Lower leg skin (tissue), 4 donors: ENCODE measurements at places on chromosomes 1 and 21.
A peak's percentile ranks its signal among the peaks of the same experiment; 100 is the strongest.

GRCh38 chr1:53539711-53540603 lies 80.8 kb downstream of the DMRTB1 start:
- no peak for DNase-seq

GRCh38 chr21:32764186-32764585 lies 7.4 kb downstream of the PAXBP1 start:
- no peak for DNase-seq

DNA sequence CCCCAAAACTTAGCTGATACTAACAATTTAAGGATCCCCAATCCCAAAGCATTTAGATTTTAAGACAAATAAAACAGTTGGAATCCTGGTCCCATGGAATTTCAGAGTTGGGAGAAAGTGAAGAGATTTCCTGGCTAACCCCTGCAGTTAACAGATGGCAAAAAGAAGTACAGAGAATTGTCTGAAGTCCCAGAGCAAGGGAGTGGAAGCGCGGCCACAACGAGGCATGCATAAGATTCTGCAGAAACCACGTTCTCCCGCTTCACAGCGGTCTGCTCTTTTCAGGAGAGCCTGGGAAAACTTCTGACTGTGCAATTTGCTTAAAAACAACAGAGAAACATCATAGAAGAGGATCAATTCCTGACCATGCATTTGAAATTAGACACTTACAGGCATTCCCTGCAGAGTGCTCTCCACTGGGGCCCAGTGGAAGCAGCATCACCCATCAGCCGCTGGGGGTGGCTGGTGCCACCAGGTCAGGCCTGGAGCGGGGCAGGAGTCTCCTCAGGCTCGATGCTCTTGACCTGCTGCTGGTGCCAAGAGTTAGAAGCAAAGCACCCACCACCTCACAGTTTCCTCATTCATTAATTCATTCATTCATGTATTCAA lies 226.7 kb upstream of the POU3F1 start:
- no peak for DNase-seq

DNA sequence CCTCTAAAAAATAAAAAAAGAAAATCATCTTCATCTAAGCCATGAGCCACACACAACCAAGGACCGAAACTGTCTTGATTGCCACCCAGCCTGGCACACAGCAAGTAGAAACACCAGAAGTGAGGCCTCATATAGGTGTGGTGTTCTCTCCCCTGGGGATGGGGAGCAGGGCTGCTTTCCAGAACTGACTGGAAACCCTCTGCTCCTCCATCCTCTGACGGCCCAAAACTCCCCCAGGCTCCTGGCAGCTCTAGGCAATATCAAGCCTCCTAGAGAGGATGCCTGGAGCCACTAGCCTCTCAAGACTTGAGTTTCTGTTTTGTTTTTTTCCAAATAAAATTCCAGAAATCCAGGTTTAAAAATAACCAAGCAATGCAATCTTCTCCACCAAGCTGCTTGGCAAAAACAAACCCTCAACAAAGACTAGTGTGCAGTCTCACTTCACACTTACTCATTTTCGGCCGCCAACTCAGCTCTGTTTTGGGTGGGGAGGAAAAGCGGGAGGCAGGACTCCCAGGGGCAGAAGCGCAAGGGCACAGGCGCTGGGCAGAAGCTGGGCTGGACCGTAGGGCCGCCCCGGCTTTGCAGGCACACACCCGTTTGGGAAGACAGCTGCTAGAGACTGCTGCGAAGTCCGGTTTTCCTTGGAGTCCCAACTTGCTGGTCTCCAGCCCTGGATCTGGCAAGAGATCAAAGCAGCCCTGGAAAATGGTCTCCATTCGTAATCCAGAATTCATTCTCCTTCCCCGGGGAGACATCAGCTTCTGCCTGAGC lies 78.2 kb upstream of the CAPZB start:
- DNase-seq, result peak; percentile 50

DNA sequence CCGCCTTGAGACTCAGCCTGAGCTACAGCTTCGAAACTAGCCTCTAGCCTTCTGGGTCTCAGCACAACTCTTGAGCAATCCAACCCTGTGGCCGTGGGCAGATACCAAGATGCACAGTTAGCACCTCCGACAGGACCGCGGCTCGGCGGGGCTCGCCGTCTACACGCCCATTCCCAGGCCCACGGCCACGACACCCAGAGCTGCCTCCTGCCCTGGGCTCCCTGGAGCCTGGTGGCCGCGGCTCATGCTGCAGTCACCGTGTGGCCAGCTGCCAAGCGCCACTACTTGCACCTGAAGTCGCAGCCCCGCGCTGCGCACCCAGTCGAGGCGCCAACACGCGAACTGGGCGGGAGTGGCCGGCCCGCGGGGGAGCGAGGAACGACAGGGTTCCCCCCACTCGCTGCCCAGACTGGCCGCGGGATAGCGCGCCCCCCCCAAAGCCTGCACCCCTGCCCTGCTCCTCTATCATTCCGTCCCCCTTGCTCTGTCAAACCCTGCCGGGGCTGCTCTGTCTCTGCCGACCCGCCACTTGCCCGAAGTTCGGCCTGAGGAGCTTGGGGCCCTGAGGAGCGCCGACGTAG lies 729 bp upstream of the CDCA8 start:
- DNase-seq, result peak; percentile 88

GRCh38 chr1:31381394-31382294 lies 8.8 kb upstream of the FABP3 start:
- no peak for DNase-seq

- no peak for DNase-seq
Measured at GRCh38 chr1:30768159-30768829, 10.7 kb upstream of the LAPTM5 start.

GRCh38 chr21:19343711-19344110 lies 940.1 kb upstream of the TMPRSS15 start:
- no peak for DNase-seq

GRCh38 chr1:152902636-152903035 lies 5.7 kb upstream of the IVL start:
- no peak for DNase-seq

DNA sequence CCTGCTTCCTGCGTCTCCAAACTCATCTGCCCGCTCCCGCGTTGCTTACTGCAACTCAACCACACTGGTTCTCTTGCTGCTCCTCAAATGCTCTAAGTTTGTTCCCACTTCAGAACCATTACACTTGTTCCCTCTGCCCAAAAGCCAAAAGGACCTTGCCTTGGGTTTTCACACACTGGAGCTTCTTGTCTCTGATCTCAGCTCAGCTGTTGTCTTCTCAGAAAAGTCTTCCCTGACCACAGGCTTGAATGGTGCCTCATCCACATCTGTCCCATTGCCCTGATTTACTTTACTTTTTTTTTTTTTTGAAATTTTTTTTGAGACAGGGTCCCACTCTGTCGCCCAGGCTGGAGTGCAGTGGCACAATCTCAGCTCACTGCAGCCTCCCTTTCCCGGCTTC lies 44.3 kb upstream of the SYT14 start:
- no peak for DNase-seq

- peak; percentile 55 for DNase-seq
Measured at GRCh38 chr1:181021811-181022434, 747 bp downstream of the STX6 start.

DNA sequence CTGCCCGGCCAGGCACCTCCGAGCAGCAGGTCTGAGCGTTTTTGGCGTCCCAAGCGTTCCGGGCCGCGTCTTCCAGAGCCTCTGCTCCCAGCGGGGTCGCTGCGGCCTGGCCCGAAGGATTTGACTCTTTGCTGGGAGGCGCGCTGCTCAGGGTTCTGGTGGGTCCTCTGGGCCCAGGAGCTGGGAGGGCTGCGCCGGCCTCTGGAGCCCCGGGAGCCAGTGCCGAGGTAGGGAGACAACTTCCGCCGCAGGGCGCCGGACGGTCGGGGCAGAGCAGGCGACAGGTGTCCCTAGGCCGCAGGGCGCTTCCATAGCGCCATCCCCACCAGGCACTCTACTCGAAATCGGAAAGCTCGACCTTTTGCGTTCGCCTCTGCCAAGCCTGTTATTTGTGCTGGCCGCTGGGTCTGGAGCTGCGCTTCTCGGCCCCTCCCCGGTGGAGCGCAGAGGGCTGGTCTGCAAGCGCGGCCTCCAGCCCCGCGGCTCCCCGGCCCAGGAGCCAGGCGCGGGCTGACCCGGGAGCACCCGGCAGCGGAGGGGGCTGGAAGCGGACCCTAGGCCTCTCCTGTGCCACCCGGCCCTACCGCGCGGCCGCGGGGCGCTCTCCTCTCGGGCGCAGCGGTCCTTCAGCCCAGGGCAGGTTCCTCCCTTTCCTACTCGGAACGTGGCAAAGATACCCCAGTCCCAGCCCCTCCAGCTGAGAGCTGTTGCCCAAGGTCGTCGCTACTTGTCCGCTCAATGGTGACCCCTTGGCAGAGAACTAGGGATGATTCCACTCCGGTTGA lies 2.2 kb downstream of the SIM2 start:
- DNase-seq, result peak; percentile 84

DNA sequence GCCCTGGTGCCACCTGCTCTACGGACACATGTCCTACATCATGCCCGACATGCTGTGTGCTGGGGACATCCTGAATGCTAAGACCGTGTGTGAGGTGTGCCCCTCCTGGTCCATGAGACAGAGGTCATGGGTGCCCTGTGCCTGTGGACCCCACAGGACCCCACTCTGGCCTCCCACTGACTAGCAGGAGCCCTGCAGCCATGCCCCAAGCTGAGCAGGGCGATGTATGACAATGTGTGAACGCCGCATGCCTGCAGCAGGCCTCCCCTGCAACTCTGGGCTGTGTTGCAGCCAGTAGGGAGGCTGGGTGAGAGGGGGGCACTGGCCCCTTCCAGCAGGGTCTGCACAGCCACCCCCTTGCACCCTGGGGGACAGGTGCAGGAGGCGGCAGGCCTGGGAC lies 30.0 kb downstream of the PRSS38 start:
- DNase-seq, result peak; percentile 68

GRCh38 chr1:197145446-197146024 lies 934 bp downstream of the ASPM start:
- no peak for DNase-seq

DNA sequence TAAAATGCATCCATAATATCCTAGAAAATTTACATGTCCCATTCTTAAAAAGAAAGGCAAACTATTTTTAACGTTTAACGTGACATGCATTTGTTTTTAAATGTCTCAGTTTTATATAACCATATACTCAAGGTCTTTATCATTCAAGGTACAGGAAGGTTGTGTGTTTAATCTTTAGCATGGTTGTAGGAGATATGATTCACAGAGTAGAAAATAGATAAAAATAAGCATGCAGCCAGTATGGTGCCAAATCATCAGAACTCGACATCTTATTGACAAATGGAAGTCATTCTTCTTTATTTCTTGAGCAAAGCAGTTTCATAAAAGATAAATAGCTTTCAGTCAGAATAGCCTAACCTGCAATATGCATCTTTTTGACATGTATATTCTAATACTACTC lies 51.0 kb downstream of the SAMSN1 start:
- no peak for DNase-seq
